ENCODE measurements at places on chromosomes 1 and 21.

DNA sequence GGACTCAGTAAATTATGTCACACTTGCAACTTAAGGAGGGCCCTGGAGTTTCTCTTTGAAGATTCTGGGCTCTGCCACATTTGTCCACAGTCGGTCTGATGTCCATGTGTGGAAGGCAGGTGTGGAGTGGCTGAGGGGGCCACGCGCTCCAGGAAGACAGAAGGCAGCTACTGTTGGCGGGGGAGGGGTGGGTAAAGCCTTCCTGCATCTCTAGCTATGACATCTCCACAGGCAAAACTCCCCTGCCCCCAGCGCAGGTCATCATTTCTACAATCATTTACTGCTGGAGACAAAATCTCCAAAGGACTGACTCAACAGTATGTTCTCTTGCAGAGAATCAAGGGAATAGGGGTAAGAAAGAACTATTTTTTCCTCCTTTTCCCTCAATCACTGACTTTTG is 11.4 kb upstream of the TSPEAR start:
- DNase-seq = no peak

DNA sequence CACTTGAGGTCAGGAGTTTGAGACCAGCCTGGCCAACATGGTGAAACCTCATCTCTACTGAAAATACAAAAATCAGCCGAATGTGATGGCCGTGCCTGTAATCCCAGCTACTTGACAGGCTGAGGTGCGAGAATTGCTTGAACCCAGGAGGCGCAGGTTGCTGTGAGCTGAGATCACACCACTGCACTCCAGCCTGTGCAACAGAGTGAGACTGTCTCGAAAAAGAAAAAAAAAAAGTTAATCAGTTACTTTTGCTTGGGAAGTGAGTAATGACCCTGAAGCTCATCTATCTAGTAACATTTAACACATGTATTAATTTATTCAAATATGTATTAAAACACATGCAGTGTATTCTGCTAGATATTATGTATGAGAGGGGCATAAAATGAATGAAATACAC is 49.4 kb downstream of the ZNF326 start:
- no peak for DNase-seq

DNA sequence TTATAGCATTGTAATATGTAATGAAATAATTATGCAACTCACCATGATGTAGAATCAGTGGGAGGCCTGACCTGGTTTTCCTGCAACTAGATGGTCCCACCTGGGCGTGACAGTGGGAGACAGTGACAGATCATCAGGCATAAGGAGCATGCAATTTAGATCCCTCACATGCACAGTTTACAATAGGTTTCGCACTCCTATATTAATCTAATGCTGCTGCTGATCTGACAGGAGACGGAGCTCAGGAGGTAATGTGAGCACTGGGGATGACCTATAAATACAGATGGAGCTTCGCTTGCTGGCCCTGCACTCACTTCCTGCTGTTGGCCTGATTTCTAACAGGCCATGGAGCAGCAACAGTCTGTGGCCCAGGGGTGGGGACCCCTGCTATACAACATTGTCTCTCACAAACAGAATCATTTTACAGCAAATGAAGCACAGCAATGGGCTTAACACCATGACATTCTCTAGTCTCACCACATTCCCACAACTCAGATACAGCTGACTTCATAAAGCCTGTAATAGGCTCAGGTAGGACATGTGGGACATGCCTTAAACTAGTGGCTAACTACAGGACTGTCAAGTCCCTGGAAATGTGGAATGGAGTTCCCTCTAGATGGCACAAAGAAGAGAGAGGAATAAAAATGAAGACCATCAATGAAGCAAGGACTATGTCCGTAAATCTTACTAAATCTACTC is 40.7 kb upstream of the SLC5A9 start:
- DNase-seq = no peak

DNA sequence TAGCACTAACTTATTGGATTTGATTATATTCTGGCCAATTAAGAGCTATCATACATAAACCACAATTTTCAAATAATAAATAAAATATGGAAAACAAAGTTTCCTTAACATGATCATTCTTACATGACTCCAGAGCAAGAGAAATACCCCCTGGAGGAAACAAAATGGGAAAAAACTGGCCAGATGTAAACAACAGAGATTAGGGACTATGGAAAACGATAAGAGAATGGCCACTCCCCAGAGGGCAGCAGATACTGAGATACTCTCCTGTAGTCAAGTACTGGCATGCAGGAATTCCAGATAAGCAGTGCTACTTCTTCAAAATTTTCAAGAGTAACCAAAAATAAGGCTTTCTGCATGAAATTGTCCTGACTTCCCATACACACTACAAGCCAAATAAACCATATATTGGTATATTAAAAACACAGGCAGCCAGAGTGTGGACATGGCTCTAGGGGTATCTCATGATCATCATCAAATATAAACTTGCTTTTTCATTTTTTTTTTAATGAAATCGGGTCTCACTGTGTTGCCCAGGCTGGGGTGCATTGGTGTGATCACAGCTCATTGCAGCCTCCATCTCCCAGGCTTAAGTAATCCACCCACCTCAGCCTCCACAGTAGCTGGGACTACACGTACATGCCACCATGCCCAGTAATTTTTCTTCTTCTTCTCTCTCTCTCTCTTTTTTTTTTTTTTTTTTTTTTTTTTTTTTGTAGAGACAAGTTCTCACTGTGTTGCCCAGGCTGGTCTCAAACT is 118.5 kb downstream of the EIF4G3 start:
- DNase-seq = no peak

DNA sequence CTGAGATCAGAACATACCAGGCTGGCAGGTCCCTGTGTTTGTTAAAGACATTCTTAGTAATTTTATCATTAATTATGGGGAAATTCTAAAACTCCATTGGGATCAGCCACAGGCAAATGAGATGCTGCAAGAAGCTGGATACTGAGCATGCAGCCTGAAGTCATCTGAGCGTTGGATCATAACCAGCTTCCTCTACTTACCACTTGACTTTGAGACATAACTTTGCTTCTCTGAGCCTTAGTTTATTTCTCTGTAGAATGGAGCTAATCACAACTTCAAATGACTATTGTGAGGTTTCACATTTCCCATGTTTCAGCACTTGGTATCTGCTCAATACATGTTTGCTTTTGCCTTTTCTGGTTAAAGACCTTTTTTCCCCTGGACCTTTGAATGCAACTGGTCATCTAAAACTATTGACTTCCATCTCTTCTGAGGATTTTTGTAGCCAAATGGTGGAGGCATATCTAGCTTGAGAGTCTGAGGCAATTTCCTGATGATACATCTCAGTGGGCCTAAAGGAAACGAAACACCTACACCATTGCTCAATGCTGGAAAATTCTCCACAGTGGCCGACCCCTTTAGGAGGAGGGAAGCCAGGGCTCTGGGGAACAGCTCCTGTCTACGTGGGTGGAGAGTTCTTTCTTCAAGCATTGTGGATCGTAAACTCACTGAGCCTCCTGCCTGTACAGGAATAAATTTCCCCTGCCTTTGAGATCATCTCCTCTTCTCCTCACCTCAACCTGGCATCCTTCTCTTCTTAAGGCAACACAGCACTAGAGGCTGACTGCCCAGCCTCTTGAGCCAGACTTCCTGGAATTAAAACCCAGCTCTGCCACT is 109.1 kb upstream of the HOOK1 start:
- no peak for DNase-seq

DNA sequence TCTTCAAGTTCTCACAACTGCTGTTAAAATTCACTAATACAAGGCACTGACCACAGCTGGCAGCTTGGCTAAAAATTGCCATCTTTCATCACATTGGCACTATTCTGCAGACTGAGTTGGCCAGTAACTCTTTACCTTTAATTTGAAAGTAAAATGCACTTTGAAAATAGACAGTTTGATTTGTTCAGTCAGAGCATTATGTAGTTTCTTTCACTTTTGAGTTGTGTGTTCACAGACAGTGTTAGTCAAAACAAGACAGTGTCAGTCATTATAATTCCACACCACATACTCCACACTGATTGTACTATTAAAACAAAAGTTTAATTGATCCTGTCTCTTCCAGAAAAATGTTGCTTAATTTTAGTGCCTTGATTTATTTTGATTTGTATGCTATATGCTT is 160.7 kb downstream of the SDCCAG8 start:
- DNase-seq = no peak

GRCh38 chr1:99348397-99349132 is 84.3 kb downstream of the PLPPR4 start:
- no peak for DNase-seq

DNA sequence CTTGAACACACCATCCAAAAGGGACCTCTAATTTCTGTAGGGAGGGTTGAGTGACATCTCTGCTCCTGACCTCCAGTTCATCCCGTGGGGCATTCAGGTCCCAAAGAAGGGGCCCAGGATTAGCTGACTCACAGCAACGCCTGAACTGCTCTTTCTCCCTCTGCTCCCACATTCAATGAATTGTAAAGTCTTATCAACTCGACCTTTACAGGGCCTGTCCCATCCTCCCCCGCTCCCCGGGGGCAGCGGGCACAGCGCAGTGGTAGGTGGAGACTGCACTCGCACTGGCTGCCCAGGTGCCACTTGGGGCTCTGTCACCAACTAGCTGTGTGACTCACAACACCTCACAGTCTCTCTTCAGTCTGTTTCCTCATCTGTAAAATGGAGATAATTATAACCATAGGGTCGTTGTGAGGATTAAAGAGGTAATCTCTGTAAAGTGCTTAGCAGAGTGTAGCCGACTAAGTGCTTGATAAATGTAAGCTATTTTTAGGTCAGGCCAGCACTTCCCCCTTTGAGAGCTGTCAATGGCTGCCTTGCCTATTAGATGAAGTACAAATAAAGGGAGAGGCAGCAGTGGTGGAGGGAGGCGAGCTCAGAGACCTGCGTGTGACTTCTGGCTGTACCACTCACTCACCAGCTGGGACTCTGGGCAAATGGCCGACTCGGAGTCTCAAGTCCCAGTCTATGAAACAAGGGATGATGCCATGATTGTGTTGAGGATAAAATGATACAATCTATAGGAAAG is 637 bp upstream of the MYBPHL start:
- no peak for DNase-seq

- no peak for DNase-seq
These were observed 45.3 kb upstream of the SIPA1L2 start for GRCh38 chr1:232675260-232675659.

DNA sequence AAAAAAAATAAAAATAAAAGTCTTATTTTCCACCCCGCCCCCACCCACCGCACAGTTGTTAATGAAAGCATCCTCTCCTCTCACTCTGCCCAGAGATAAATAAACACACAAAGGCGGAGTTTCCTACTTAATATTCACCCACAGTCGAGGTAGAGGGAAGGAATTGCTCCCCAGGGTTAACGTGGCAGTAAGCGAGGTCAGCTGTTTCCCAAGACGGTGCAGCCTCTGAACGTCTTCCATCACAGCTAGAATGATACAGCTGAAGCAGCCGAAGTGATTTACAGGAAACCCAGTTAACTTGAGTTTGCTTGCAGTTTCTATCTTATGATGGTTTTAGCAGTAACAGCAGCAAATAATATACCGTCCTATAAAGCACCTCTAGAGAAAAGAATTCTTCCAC is 283.9 kb downstream of the PBX1 start:
- no peak for DNase-seq

DNA sequence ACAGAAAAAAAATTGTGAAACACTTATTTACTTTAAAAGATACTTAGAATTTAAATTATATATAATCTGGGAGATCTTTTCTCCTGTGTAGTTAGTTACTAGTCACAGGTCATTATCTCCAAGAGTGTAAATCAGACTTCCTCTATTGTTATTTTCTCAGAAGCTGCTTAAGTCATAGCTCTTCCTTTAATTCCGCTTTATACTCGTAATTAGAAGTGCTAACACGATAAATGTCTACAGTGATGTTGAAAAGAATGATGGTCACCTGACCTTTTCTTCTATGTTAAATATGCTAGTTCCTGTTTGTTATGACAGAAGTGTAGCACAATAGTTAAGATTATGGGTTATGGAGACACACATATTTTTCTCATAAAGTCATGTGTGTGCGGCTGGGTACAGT is 123.6 kb downstream of the TGFB2 start:
- DNase-seq = no peak

DNA sequence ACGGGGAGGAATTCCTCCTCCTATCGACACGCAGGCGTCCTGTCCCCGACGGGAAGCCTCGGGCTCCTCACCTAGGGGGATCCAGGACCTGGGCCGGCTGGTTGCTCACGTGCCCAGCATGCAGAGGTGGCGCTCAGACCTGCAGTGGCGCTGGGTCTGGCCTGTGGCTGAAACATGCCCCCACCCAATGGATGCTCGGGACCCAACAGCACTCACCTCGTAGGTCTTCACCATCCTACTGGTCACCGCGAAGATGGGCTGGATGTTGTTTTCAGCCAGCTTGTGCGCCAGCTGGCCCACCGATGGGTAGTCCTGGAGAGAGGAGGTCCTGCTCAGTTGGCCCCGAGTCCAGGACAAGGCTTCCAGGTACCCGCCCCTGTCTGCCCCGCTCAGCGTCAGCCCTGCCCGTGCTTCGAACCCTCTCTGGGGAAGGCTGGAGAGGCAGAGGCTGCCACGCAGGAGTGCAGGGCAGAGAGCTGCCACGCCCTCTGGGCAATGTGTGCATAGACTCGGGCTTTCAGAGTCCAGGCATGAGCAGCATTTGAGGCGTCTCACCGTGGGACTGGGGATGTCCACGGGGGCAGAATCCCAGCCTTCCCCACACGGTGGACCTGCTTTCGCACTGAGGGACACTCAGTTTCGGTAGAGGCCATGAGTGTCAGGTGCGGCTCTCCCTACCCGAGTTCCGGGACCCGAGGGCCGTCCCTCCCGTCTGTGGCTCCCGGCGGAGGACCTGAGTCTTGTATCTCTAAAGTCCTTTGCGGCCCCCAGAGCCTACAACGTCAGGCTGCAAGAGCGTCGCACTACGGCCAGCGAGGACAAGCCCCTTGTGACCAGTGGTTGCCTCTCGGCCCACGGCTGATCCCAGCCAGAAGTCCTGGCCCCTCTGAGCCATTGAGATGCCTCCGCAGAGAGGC is 21.6 kb downstream of the ITGB2 start:
- DNase-seq = no peak

DNA sequence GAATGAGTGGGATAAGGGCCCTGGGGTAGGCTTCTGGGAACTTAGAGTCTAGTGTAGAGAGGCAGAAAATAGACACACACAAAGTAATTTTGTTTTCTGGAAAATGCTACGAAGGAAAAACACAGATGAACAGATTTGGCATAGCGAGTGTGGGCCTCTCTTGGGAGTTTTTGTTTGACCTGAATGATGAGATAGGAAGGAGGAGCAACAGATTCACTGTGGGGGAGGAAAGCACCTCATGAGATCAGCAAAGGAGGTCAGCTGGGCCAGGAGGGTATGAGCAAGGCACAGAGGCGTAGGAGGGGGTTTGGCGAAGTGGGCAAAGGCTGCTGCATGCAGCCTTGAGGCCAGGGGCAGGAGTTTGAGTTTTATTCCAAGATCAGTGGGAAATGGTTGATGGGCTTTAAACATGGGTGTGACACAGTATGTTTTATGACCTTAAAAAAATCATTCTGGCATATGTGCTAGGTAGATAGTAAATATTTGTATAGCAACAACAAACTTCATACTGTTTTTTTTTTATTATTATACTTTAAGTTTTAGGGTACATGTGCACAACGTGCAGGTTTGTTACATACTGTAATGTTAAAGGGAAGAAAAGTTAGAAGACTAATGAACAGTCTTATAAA is 57.9 kb downstream of the FGGY start:
- no peak for DNase-seq

- no peak for DNase-seq
These were observed 493.0 kb upstream of the PLXNA2 start for GRCh38 chr1:208737161-208737560.

- DNase-seq = no peak
These were observed 10.6 kb downstream of the LCA5L start for GRCh38 chr21:39434950-39435349.

- DNase-seq = no peak
These were observed 14.9 kb downstream of the ABCA4 start for GRCh38 chr1:94105957-94106529.

Data from stimulated activated CD8-positive, alpha-beta memory T cell treated with anti-CD3 and anti-CD28 coated beads, Interleukin-15, amount 100 ng/mL, for 48 hours (primary cell).